ENCODE measurements at places on chromosomes 2 and 18.

- no peak for DNase-seq
Measured at GRCh38 chr2:64858541-64859311, 130.5 kb upstream of the SLC1A4 start.

GRCh38 chr2:179543361-179543901 lies 278.8 kb upstream of the SESTD1 start:
- DNase-seq: no peak

GRCh38 chr2:134623796-134624195 lies 95.0 kb downstream of the TMEM163 start:
- no peak for DNase-seq

- no peak for DNase-seq
Measured at GRCh38 chr2:96342085-96342484, 6.5 kb downstream of the NCAPH start.

DNA sequence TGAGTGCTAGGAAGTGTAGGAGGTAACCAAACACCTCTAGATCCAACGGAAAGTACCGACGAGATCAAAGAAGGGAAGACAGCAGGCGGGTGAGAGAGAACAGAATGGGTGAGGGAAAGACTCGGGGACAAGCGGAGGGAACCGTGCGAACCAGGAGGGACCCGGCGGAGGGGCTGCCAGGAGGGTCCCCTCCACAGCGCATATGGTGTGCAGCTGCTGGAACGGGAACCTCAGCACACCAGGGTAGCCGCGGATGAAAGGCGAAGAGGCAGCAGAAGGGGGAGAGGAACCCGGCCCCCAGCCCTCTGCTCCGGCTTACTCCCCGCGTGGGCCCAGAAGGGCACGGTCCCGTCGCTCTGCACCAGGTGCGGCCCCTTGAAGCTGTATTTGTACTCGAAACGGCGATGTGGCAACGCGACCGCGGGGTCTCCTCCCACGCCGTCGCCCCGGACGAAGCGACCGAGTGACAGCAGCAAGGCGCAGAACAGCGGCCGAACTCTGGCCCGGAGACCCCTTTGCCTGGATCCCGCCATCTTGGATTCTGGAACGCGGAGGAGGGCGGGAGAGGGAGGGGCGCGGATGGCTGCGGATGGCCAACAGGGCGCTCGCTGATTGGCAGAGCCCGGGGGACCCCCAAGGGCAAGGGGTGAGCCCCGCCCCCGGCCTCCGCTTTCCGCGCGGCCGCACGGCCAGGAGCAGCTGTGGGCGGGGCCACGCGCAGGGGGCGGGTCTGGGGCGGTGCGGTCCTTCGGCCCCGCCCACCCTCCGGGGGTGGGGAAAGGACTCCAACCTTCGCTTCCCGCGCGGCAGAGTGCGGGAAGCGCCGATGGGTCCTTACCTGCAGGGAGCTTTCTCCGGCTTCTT lies at the start of gene LMAN1:
TSS of gene LMAN1 (minus strand) at position 554 of the 864 bp plus-strand sequence. CDS start at position 533, 21 bp downstream.
- DNase-seq: peak; percentile 87

- DNase-seq: no peak
Measured at GRCh38 chr2:1655461-1655860, 88.9 kb downstream of the PXDN start.

GRCh38 chr2:159457589-159457988 lies 158.8 kb downstream of the BAZ2B start:
- no peak for DNase-seq
